Activated CD8-positive, alpha-beta memory T cell treated with anti-CD3 and anti-CD28 coated beads, Interleukin-2, amount 50 U/mL, for 4 hours (primary cell): ENCODE measurements at places on chromosomes 12 and 14.

DNA sequence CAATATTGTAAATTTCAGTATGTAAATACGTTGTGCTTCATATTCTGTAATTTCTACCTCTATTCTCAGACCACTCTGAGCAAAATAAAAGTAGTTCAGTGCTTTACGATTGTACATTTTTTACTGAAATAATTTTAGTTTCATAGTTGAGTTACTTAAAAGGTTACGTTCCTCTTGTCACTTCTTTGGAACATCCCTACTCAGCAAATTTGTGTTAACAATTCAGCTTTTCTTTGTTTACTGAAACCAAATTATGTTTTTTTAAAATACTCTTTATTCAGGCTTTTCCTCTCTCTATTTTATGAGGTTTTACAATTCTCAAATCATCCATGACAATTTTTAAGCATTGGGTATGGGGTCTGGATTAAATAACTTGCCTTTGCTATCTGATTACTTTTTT, 25.8 kb downstream of the CPSF6 start:
- no peak for DNase-seq

- no peak for DNase-seq
Observed at GRCh38 chr12:62732861-62733427, 202.0 kb downstream of the PPM1H start.

- DNase-seq: no peak
Observed at GRCh38 chr14:72818998-72819397, 74.9 kb downstream of the DPF3 start.

DNA sequence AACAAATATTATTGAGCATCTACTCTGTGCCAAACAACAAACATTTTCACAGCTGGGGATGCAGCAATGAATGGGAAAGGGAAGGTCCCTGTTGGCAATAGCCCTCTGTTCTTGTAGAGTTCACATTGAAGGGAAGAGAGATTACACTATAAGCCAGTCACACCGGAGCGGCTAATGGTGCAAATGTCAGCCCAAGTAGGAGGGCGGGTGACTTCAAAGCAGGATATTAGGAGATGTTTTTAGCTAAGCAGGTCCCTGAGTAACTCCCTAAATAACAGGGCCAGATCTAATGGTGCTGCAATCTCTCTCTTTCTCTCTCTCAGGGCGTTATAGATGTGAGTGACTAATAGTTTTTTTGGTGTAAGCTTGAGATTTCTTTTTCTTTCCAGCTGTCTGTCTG, 30.7 kb downstream of the FLVCR2 start:
- no peak for DNase-seq

- no peak for DNase-seq
Observed at GRCh38 chr12:50174971-50175715, 8.0 kb upstream of the CERS5 start.

DNA sequence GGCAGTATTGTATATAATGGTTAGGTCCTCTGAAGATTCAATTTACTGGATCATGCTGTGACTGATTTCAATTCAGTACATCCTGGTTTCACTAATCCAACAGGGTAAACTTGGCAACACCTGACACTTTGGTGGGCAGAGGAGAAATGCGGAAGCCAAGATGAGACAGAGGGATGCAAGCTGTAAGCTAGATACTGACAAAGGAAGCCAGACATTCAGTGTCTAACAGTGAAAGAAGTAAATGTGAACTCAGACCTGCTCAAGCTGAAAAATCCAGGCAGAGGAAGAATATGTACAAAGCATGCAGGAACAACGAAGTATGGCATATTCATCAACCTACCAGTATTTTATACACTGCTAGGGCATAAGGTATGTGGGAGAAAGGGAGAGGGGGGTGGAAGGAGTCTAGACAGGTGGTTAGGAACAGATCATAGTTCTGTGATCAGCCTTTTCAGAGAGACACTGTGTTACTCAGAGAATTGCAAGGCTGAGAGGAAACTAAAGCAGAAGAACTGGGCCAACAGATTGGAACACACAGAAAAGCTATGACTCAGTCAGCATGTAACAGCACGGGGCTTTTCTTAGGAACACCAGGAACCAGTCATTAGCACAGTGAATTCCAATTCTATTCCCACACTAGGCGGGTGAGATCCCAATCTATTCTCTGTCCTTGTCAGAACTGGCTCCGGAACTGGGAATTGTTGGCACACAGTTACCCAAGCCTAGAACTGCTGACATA, 40.3 kb downstream of the NELL2 start:
- no peak for DNase-seq

DNA sequence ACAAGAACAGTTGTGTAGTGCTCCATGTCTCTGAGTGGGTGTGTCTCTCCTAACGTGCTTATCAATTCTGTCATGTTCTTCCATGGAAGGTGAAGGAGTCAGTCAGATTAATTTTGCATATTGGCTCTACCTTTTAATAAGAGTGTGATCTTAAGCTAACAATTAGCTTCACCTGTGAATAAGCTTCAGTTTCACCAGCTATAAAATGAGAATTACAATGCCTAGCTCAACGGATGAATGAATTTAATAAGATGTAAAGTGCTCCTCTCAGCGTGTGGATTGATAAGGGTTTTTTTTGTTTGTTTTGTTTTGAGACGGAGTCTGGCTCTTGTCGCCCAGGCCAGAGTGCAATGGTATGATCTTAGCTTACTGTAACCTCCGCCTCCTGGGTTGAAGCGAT, 32.7 kb downstream of the CCDC175 start:
- no peak for DNase-seq

GRCh38 chr14:25431211-25432076, 381.5 kb upstream of the STXBP6 start:
- DNase-seq: no peak

- no peak for DNase-seq
Observed at GRCh38 chr14:71702786-71703185, 229.4 kb upstream of the RGS6 start.
